Fibroblast of skin of abdomen (primary cell): ENCODE measurements at places on chromosomes 5 and 9.
A peak's percentile ranks its signal among the peaks of the same experiment; 100 is the strongest.

GRCh38 chr9:17216011-17216410 lies 81.2 kb downstream of the CNTLN start:
- no peak for DNase-seq

DNA sequence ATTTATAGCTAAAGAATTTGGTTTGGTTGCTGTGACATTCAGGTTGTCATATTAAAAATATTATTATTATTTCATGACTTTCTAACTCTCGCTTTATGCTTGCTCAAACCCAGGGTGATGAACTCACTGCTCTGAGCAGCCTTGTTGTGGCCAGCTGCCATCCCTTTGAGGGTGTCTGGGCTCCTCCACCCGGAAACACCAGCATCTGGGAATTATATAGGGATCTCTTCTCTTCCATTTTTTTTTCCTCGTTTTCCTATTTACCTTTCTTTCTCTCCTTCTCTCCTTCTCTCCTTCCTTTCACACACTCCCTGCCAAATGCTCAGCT lies 355.8 kb upstream of the SMARCA2 start:
- DNase-seq = no peak

DNA sequence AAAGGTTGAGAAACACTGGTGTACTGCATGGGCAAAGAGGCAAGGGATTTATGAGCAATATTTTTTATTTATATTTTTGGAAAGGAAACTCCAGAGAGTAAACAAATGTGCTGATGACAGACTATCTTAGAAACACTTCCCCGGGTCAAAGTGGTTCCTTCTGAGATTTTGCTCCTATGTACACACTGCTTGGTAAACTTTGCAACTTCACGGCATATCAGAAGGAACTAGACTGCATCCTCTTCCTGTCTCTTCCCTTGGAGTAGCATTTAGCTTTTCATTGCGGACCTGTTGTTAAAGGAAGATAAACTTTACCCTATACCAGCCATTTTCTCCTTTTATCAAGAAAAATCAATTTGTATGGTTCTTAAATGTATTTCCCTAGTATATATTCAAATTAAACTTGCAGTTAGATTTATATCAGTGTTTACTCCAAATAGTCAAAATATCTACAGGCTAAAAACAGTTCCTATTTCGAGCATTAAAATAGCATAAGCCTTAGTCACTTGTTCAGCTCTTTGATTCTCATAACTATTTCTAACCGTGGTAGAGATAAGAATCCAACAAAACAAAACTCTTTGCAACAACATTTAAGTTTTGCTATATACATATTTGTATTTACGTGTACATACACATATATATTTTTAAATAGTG lies 48.0 kb upstream of the LRRC19 start:
- no peak for DNase-seq

DNA sequence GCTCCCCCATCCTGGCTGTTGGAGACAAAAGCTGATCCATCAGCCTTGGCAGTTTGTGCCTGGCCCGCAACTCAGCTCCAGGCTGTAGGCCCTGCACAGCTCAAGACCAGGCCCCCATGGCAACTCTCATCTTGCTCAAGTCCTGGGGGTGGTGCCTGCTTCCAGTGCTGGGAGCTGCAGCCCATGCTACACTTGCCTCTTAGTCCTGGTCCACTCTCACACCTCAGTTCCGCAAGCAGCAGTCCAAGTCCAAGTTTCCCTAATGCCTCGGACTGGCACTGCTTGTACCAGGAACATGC lies 14.2 kb downstream of the AHRR start:
- DNase-seq = no peak

GRCh38 chr5:34490506-34491250 lies 165.4 kb upstream of the RAI14 start:
- DNase-seq = peak; percentile 32

DNA sequence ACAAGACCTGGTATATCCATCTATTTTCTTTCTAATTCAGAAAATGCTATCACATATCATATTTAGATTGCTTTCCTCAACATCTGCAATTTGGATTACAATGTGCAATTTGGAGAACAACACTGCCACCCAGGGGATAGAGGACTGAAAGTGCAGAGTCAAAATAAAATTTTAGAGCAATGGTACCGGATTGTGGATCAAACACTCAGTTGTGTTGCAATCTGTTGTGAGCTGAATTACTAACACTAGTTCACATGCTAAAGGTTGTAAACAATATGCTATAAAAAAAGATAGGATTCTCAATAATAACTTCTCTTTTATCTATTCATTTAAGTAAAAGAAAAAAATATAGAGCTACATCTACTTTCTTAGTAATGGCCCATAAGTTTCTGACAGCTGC lies 11.9 kb upstream of the SRFBP1 start:
- DNase-seq = peak; percentile 54

GRCh38 chr5:74632947-74633356 lies 7.6 kb downstream of the ENC1 start:
- DNase-seq = no peak

- no peak for DNase-seq
Measured at GRCh38 chr5:5881294-5881693, 458.8 kb downstream of the ICE1 start.
